ENCODE measurements at places on chromosomes 13 and 19.

- no peak for DNase-seq
These were observed 331.2 kb downstream of the SPRY2 start for GRCh38 chr13:80009760-80010159.

- no peak for DNase-seq
These were observed 97.4 kb downstream of the FREM2 start for GRCh38 chr13:38784036-38784880.

- no peak for DNase-seq
These were observed 1385.8 kb downstream of the PCDH9 start for GRCh38 chr13:65844266-65844841.

- no peak for DNase-seq
These were observed 8.7 kb downstream of the CELF5 start for GRCh38 chr19:3233116-3233515.

DNA sequence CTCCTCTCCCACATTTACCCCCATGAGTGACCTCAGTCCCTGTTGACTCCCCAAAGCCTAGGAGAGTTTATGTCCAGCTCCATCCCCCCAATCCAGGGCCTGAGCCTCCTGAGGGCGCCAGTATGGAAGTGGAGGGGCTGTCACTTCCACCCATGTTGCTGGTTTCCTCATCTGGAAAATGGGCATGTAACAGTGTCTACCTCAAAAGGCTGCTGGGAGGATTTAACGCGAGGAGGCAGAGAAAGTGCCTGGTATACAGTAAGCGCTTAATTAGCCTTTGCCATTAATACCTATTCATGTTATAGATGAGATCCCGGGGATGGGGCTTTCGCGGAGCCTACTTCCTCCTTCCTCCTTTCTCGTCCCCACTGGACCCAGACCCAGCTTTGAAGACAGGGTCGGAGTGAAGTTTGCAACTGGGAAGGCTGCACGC lies 476 bp downstream of the TYK2 start:
- DNase-seq, result no peak

DNA sequence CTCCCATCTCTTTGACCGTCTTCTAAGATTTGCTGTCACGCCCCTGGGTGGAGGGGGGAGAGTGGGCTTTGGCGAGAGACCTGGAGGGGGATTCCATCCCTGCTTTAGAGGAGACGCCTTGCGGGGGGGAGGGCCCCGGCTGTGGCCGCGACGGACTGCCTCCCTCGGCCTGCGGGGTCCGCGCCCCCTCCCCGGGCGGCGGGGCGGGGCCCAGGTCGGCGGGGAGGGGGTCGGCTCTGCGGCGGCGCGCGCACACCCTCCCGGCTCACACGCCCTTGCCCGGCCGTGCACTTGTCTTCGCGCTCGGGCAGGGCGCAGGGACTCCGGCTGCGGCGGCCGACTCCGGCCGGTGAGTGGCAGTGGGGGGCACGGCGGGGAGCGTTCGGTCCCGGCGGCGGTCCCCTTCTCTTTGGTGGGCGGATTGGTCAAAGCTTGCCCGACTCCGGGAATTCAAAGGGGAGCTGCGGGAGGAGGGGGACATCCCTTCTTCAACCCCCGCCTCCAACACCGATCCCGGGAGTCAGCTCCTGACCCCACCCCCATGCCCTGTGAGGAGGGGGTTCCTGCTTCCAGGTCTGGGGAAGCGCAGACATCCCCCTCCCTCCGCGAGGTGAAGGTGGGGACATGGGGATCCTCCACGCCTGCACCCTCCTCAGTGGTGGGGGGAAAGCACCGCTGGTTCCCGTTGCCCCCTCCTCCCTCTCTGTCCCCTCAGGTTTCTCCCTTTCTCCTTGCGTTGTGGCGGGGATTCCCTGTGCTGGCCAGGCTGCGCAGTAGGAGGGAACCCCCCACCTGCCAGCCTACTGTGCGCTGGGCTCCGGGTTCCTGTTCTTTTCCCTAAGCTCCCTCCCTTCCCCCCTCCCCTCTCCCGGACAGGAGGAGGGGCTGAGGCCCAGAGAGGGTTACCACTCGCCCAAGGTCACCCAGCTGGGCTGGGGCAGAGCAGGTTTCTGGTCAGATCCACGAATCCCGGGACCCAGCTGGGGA lies 14.6 kb upstream of the KCNN1 start:
- no peak for DNase-seq

- DNase-seq, result no peak
These were observed 282.7 kb upstream of the KLHL1 start for GRCh38 chr13:70390968-70391367.

GRCh38 chr19:30340771-30341561 lies 31.2 kb upstream of the ZNF536 start:
- no peak for DNase-seq

GRCh38 chr13:66492479-66492878 lies 737.7 kb downstream of the PCDH9 start:
- DNase-seq, result no peak

GRCh38 chr19:16698914-16699313 lies 20.7 kb upstream of the NWD1 start:
- DNase-seq, result no peak

Measured in HTR-8/SVneo (cell line).